GM23248 (cell line): ENCODE measurements at places on chromosomes 4 and X. TPM values are rescaled to one million over a fixed set of nuclear protein-coding genes. Genes with fewer than 3 reads are reported as not detected.

Gene FRG1
- total RNA-seq = 28.6 and 29.7 TPM in 2 replicates

Gene PDZD4
- 1.5 TPM in 1 of 2 replicates, not detected in the other for total RNA-seq

Gene SPATA18
- 14.3 and 22.9 TPM in 2 replicates for total RNA-seq

Gene ENOPH1
- total RNA-seq = 34.0 and 41.4 TPM in 2 replicates

Gene ZNF630
- total RNA-seq = 0.22 and 0.25 TPM in 2 replicates

Gene ADGRA3
- 7.8 and 9.4 TPM in 2 replicates for total RNA-seq

Gene PLAC8
- total RNA-seq = not detected in 2 replicates

Gene SLITRK4
- total RNA-seq = not detected in 2 replicates

Gene GLOD5
- total RNA-seq = not detected in 2 replicates

Gene SASH3
- not detected in 2 replicates for total RNA-seq
